Stomach (tissue), 19 donors: ENCODE measurements at places on chromosomes 4 and X. TPM values are rescaled to one million over a fixed set of nuclear protein-coding genes. Genes with fewer than 3 reads are reported as not detected.

The FHDC1 gene
- polyA plus RNA-seq = 3.8 TPM

The SYP gene
- 5.0 TPM for polyA plus RNA-seq

The MTMR8 gene
- 0.98 TPM for polyA plus RNA-seq

The MAGEA1 gene
- not detected for polyA plus RNA-seq

The CFAP47 gene
- not detected for polyA plus RNA-seq

The ANXA10 gene
- polyA plus RNA-seq = 669 TPM

The UGT2B10 gene
- not detected for polyA plus RNA-seq

The CXCL13 gene
- 80.6 TPM for polyA plus RNA-seq

The NEK1 gene
- 5.2 TPM for polyA plus RNA-seq

The SYTL4 gene
- polyA plus RNA-seq = 4.6 TPM

The SSX3 gene
- not detected for polyA plus RNA-seq

DNA sequence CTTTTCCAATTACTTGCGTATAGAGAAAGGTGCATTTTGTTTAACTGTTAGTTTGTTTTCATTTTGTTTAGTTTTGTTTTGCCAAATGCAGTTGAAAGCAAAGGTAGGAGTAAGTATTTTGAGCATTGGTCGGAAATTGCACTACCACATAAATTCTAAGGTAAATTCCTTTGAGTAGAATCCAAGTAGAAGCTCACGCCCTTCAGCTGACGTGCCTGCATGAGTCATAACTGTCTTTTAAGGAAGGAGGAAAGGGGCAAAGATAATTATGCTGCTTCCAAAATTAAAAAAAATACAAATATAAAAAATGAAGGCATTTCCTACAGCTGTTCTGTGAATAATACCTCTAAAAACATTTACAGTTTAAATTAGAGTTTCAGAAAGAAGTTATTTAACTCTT lies 110.2 kb upstream of the MYOZ2 start:
- DNase-seq = peak; percentile 48

DNA sequence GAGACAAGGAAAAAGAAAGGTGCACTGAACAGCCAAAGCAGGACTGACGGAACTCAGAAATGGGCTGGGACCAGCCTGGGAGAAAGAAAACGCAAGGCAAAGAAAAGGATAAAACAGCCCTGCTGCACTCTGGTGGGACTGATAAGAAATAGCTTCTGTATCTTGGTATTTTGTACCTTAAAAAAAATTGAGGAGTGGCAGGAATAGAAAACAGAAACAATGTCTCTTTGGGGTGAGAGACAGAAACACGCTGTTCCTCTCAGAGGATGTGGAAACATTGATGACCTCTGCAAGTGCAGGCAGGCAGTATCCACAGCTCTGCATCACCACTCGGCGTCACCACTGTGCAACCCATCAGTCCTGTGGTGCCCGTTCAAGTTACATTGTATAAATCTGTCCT lies 152.5 kb upstream of the SPRY1 start:
- DNase-seq = peak; percentile 30

GRCh38 chr4:150258569-150258968 lies 180.3 kb downstream of the DCLK2 start:
- DNase-seq = no peak

GRCh38 chr4:89056953-89057398 lies at the start of gene FAM13A:
Gene FAM13A (minus strand): TSS chr4:89057185. CDS start chr4:89056964, 221 bp downstream.
- DNase-seq = peak; percentile 97

GRCh38 chr4:84232309-84233095 lies 266.6 kb downstream of the NKX6-1 start:
- peak; percentile 55 for DNase-seq

- DNase-seq = no peak
Measured at GRCh38 chr4:8854016-8854415, 17.6 kb downstream of the HMX1 start.

GRCh38 chr4:119209077-119209476 lies 3.4 kb upstream of the USP53 start:
- DNase-seq = no peak

DNA sequence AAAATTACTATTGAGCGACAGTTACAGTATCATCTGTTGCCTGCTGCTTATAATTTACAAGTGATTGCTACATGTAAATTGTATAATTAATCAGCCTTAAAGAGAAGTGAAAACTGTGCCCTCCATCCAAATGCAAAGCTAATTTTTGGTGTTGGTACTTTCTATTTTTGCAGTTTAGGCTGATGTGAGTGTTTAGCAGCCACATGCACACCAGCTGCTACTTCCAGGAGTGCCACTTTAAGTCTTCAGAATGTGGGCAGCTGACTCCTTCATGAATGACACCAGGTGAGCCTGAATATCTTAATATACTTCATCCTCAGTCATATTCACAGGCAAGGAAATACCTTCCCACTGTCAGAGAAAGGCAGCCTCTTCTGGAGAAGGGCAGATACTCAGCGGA lies 149.8 kb upstream of the RASGEF1B start:
- no peak for DNase-seq

- DNase-seq = no peak
Measured at GRCh38 chrX:148664171-148664570, 163.8 kb downstream of the AFF2 start.

DNA sequence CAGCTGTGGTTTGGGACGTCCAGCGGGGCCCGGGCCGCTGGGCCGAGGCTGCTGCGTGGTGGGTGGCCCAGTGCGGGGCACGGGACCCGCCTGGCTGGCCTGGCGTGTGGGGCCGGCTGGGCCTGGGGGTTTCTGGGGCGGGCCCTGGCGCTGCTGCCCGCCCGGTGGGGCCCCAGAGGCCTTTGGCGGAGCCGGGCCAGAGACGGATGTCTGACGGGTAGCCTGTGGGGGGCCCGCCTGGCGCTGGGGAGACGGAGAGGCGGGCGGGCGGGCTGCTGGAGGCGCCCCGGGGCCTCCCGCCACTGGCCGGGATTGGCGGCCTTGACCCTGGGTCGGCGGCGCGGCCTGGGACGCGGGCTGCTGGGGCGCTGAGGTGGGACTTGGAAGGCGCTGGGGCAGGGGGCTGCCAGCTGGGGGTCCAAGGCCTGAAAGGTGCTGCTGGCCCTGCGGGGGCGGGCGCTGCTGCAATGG lies 8.1 kb upstream of the TIMP1 start:
- DNase-seq = peak; percentile 53

DNA sequence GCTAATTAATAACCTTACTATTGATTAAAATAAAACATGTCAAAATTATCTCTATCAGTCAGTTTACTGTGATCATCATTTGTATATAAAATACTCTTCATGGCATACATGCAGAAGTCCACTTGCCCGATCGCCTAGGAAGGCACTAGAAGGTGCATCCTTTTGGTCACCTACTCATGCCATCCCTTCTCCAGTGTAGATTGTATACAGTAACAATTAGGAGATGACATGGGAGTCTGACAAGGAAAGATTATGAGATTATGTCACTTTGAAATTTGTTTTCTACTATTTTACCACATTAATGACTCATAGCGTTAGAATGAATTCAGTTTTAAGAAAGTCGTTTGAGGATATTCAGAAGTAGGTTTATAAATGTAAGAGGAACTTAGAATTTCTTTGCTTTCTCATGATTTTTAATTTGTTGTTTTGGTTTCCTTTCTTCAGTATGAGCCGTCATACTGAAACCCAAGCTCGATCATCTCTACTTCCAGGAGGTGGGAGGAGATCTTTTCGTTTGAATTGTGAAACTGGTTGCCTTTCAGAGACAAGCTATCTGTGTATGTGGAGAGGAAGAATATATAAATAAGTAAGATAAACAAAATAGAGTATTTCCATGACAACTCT lies 51.1 kb upstream of the UNC5C start:
- no peak for DNase-seq

DNA sequence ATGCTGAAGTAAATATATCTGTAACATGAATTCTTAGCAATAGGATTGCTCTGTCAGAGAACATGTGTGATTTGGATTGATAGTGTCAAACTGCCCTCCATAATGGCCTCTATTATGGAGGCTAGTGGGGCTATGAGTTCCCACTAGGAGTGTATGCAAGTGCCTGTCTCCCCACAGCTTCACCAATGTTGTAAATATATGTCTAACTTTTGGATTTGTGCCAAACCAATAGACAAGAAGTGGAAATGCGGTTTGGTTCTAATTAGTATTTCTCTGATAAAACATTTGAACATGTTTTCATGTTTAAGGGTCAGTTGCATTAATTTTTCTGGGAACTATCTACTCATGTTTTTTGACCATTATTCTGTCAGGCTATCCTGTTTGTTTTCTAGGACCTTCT lies 28.1 kb downstream of the GPAT3 start:
- no peak for DNase-seq

DNA sequence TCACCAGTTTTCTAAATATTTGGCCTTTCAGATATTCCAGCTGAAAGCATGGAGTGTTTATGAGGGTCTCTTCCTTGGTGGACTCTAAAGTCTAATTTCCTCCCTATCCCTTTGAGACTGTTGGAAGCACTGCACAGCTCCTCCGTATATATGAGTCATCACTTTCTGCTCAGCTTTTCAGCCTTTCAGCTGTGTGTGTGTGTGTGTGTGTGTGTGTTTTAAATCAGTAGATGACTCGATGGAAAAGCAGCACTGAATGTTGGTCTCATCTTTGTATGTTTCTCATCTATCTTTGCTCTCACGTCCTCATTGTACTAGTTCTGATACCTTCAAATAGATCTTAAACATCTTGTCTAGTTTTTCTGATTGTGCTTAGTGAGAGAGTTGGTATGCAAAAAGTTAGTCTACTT lies 81.6 kb downstream of the ZFX start:
- no peak for DNase-seq

DNA sequence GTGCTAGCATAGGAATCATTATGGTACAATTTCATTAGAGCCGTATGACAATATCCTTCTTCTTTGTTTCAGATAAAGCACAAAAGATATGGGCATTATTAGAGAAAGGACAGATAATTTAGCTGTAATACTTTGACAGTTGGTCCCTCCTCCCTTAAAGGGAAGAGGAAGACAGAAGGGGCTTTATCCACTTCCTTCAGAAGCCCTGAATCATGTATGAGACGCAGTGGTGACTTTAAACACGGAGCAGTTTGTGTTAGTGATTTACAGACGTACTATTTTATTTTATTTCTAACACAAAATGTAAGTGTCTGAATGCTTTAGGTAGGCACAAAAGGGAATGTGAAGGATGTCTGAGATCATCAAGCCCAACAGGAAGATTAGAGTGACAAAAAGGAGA lies 467.7 kb downstream of the IL15 start:
- DNase-seq = no peak

DNA sequence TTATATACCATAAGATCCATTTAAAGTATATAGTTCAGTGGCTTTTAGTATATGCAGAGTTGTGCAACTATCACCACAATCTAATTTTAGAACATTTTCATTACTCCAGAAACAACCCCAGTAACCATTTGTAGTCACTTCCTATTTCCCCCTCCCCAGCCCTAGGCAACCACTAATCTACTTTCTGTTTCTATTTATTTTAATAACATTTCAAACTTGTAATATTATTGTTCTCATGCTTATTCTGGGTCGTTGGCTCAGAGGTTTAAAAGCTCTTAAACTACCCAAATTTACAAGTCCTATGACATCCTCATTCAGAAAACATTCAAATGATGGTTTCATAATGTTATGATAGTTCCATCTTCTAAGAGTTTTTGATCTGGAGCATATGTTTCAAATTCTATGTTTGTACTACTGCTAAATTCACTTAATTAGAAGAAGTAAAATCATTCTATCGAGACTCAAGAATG lies 18.4 kb downstream of the XIAP start:
- DNase-seq = peak; percentile 26

GRCh38 chrX:72045141-72045540 lies 86.6 kb downstream of the RTL5 start:
- no peak for DNase-seq

GRCh38 chr4:97394653-97395052 lies 748.6 kb downstream of the STPG2 start:
- no peak for DNase-seq

DNA sequence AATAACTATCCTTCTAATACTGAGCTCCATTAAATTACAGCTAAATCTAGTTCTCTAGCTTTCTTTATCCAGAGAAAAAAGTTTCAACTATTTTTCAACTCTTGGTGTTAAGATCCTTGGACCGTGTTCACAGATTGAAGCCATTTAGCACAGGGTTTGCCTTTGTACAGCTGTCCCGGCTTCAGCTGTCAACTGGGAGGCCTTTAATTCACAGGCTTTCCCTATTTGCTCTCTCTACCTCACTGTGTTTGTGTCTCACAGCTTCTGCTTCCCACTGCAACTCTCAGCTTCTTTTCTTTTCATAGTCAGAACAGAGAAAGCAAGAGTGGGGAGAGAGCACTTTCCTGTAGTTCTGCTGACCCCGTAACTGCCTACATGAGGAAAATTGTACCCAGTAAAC lies 76.9 kb upstream of the SMAD1 start:
- no peak for DNase-seq

- no peak for DNase-seq
Measured at GRCh38 chrX:72461766-72462165, 110.9 kb downstream of the HDAC8 start.

DNA sequence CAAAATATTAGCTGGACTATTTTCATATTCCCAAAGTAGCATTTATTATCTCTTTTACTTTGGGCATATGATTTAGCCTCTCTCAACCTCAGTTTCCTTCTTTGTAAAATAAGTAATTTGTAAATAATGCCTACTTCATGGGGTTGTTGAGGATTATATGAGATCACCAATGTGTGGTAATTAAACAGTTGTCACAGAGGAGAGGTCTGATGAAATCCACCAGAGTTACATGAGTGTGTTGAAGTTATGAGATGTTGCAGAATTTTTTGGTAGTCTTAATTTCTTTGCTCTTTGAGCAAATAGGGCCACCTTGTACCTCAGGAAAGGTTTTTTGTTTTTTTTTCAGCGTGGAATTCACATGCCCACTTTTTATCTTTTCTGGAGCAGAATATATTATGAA lies 1.4 kb downstream of the COX7B start:
- no peak for DNase-seq

GRCh38 chrX:100264200-100264599 lies 145.9 kb downstream of the PCDH19 start:
- DNase-seq = no peak

DNA sequence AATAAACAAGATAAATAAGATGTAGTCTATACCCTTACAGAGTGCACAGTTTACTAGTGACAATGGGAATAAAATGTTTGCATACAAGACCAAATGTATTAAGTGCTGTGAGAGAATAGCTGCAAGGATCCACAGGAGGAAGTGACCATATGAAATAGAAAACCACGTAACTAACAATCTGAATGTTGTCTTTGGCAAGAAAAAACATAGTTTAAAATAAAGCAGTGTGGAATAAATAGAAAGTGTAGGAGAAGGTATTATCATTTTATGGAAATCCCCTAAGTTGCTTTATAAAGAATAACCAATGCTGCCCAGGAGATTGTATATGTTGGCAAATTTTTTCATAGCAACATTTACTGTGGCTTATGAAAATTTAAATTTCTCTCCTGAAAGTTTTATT lies 116.1 kb downstream of the PCDH7 start:
- no peak for DNase-seq

- peak; percentile 58 for DNase-seq
Measured at GRCh38 chr4:67393699-67394281, 151.5 kb downstream of the CENPC start.

DNA sequence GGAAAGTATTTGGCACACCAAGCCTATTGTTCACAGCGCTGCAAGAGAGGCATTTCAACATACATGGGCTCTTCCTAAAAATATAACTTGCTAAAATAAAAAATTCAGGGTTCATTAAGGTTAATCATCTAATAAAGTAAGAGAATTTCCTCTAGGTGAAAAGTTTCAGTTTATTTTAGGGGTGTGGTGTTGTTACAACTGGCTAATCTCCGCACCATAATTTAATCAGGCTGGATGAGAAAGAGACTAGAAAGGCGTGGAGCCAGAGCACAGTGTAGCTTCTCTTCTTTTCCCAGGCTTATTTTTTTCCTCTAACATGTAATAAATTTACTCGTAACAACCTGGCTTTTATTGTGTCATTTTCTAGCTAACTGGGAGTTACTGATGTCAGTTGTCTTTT lies 47.9 kb downstream of the FHL1 start:
- no peak for DNase-seq
